ENCODE measurements at places on chromosomes 1 and 21.

GRCh38 chr1:23132033-23132432 lies 36.6 kb downstream of the LUZP1 start:
- no peak for DNase-seq

- no peak for DNase-seq
Measured at GRCh38 chr21:35933466-35933865, 126.9 kb downstream of the SETD4 start.

GRCh38 chr1:235006132-235006721 lies 122.4 kb downstream of the TOMM20 start:
- DNase-seq: no peak

GRCh38 chr1:168845140-168845539 lies 116.1 kb upstream of the DPT start:
- no peak for DNase-seq

GRCh38 chr1:916173-917075 lies 7.3 kb upstream of the SAMD11 start:
- no peak for DNase-seq

DNA sequence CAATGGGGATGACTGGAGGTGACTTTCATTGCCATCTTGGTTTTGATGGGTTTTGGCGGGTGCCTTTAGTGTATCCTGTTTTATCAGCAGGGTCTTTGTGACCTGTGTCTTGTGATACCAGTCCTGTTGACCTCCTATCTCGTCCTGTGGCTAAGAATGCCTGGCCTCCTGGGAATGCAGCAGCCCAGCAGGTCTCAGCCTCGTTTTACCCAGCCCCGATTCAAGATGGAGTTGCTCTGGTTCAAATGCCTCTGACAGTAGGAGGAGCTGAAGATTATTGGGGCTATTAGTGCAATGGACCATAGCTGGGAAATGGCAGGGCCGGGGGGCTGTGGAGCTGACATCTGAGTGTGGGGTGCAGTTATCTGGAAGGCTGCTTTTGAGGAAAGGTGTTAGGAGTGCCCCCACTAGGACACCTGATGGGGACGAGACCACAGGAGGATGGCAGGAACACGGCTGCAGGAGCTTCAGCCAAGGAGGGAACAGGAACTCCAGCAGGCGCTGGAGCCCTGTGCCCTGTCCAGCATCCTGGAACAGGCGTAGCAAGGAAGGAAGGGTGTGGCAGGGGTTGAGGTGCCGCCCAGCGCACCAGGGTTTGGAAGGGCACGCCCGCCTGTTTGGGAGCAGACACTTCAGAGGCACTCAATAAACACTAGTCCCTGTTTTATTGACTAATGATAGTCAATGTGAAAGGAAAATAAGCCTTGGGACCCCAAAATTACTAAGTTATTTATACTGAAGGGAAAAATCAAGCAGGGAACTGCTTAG lies 15.3 kb upstream of the AGPAT3 start:
- no peak for DNase-seq

DNA sequence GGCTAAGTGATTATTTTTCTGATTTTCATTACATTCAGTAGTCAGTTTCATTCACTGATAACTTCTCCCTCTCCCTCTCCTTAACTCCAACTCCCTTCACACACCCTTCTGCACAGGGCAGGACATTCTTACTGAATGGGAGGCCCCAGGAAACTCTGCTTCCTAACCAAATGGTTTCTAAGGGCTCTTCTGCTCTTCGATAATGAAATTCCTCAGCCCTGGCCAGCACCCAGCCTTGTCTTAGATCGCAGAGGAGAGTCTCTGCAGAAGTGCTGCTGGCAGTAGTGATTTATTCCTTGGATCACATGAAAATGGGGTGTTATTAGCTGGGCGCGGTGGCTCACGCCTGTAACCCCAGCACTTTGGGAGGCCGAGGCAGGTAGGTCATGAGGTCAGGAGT lies 16.4 kb downstream of the PLEKHM2 start:
- DNase-seq: no peak
